Cerebellar cortex (tissue), 1 donor: ENCODE measurements at places on chromosomes 2 and 18.

DNA sequence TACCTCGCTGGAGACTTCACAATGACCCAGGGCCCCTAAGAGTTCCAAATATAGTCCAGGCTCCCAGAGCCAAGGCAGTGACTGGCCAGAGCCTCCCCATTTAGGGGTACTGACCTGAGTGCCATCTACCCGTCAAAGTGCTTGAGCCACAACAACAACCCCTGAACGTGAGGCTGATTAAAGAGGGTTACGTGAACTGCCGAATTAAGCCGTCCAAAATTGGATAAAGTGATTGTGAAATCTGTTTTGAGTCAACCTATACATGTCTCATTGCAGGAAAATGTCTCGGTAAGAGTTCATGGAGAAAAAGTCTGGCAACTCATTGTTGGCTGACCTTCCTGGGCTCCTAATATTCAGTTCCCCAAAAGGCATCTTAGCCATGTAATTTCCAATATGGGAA is 116.3 kb downstream of the TTC32 start:
- no peak for DNase-seq

DNA sequence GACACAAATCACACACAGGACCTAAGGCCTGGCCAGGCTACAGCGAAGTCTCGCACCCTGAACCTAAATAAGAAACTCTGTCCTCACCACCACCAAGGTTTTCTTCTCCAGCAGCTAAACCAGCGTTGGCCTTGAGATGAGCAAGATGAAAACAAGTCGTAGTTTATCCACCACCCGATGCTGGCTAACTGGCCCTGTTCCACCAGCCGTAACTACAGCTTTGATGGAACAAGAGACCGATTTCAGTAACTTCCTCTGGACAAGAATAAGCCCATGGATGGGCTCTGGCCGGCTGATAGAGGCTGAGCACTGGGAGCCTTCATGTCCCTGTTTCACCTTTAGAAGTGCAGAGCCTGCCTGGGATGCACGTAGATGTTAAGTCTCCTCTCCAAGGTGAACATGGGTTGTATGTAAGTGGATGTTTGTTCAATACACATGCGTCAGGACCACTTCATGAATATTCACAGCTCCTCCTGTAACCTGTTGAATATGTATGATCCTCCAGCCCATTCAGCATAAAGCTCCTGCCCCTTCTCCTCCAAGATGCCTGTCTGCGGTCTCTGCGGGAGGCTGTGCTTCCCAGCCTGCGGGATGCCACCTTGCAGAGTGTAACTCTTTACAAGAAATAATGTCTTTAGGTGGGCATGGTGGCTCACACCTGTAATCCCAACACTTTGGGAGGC is 24.2 kb downstream of the ADI1 start:
- DNase-seq, result no peak

GRCh38 chr2:108958002-108958401 is 31.0 kb downstream of the EDAR start:
- no peak for DNase-seq

- no peak for DNase-seq
These were observed 451.4 kb downstream of the TNS1 start for GRCh38 chr2:217551252-217551899.

DNA sequence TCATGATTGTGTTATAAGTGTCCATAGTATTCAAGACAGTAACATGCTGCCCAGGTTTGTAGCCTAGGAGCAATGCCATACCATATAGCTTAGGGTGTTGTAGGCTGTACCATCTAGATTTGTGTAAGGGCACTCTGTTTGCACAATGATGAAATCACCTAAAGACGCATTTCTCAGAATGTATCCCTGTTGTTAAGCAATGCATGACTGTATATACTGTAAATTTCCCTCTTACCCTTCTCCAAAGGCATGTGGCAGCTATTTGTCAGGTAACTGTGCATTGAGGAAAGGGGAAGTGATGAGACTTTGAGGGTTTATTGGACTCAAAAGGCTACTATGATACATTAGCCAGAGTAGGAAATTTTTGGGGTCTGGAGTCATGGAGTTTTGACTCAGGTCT is 180.8 kb downstream of the VAPA start:
- no peak for DNase-seq

GRCh38 chr2:142878031-142878678 is 691 bp downstream of the KYNU start:
- no peak for DNase-seq
